AML-193 (cell line): ENCODE measurements at places on chromosomes 12 and 14.
A peak's percentile ranks its signal among the peaks of the same experiment; 100 is the strongest.

DNA sequence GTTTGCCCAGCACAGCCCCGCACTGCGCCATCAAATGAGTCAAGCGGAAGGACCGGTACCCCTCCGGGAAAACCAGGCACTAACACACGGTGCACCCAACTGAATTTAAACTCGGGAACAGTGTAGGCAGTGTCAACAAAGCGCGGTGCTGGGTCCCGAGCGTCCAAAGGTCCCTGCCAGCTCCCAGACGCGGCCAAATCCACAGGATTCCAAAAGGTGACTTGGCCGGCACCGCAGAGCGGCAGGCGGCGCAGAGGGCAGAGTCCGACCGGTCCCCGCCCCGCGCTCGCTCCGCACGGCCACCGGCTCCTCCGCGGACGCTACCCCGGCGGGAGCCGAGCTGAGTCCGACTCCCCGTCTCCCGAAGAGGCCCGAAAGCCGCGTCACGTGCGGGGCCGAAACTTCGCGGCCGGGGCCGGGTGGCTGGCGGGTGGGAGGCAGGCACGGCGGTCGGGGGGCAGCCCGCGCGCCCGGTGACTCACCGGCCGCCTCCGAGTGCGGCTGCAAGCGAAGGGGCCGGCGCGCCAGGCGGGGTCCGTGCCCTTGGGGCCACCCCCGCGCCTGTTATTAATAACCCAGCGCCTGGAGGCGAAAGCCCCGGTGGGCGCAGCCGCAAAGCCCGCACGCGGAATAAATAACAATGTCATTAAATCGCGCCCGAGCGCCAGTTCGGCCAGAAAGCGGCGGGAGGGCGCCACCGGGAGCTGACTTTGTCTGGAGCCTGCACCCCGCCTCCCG, 863 bp downstream of the DENND5B start:
- no peak for DNase-seq

DNA sequence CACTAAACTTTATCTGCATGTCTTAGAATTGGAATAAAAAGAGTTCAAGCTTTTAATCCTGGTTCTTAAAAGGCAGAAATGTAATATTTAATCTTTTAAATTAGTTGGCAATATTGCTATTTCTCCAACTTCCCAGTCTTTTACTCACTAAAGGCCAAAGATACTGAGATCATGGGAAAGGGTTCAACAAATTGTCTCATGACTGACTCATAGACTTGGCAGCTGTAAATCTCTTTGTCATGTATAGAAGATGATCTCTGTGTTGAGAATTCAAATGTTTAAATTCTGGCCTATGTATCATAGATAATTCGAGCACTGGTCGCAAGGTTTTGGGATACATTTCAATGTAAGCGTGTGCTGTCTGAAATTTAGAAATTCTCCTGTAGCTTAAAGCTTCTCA, 40.1 kb upstream of the STRAP start:
- no peak for DNase-seq

DNA sequence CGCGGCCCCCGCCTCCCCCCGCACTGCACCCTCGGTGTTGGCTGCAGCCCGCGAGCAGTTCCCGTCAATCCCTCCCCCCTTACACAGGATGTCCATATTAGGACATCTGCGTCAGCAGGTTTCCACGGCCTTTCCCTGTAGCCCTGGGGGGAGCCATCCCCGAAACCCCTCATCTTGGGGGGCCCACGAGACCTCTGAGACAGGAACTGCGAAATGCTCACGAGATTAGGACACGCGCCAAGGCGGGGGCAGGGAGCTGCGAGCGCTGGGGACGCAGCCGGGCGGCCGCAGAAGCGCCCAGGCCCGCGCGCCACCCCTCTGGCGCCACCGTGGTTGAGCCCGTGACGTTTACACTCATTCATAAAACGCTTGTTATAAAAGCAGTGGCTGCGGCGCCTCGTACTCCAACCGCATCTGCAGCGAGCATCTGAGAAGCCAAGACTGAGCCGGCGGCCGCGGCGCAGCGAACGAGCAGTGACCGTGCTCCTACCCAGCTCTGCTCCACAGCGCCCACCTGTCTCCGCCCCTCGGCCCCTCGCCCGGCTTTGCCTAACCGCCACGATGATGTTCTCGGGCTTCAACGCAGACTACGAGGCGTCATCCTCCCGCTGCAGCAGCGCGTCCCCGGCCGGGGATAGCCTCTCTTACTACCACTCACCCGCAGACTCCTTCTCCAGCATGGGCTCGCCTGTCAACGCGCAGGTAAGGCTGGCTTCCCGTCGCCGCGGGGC, at the start of gene FOS:
TSS of gene FOS (plus strand) at position 407 of the 731 bp plus-strand sequence. CDS start at position 562, 155 bp downstream.
- peak; percentile 78 for DNase-seq

DNA sequence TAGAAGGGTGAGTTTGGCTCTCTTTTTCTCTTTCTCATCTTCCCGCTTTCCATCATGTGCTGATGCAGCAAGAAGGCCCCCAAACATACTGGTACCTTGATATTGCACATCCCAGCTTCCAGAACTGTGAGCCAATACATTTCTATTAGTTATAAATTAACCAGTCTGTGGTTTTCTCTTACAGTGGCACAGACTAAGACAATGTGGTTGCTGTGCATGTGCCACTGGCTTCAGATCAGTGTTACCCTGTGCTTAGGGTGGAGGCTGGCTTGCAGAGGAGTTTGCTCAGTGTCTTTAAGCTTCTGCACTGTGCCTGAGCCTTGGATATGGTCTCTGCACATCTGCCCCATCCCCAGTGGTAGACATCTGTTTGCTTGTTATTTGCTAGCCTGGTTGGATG, 5.5 kb downstream of the IFI27L2 start:
- DNase-seq = no peak

DNA sequence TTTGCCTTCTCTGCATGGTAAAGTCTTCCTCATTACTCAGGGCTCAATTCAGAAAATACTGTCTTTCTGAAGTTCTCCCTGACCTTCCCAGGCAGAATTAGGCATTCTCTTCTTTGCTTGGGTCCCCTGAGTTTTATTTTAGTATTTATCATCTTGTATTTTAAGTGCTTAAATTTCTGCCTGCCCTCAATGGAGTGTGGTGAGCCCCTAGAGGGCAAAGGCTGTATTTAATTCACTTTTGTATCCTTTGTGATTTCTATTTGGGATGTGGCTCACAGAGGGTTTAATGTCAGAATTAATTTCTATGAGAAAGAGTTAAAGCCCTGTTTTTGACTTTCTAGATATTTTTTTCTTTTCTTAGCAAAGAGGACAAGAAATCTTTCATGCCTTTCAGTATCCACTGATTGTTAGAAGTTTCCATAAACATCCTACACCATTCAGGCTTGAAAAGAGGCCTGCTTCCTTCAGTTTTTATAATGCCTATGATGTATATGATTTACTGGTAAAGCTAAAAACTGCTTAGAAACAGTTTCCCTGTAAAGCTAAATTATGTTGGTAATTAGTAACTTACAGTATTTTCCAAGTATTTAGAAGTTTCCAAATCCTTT, 55.6 kb upstream of the PTPRB start:
- no peak for DNase-seq

DNA sequence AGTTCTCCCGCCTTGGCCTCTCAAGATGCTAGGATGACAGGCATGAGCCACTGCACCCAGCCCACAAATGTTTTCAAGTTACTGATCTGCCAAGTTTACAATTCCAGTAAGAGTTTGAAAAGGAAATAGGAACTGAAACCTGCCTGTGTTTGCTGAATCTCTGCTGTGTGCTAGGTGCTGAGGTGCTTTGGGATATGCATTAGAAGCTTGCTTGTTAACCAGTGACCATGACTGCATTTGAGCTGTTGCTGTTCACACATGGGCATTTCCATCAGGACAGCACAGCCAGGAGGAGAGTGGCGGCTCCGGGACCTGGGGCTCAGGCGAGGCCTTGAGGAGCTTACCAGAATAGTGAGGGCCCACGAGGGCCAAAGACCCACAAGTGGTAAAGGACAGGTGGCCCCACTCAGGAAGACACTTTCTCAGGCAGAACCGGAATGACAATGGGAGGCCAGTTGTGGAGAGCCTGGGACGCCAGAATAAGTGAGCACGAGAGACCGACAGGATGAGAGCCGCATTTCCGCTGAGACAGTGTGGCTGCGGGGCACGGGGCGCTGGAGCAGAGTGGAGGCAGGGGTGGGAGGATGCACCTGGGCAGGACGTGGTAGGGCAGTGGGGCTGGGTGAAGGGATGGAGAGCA, 54.5 kb upstream of the MMP17 start:
- no peak for DNase-seq

DNA sequence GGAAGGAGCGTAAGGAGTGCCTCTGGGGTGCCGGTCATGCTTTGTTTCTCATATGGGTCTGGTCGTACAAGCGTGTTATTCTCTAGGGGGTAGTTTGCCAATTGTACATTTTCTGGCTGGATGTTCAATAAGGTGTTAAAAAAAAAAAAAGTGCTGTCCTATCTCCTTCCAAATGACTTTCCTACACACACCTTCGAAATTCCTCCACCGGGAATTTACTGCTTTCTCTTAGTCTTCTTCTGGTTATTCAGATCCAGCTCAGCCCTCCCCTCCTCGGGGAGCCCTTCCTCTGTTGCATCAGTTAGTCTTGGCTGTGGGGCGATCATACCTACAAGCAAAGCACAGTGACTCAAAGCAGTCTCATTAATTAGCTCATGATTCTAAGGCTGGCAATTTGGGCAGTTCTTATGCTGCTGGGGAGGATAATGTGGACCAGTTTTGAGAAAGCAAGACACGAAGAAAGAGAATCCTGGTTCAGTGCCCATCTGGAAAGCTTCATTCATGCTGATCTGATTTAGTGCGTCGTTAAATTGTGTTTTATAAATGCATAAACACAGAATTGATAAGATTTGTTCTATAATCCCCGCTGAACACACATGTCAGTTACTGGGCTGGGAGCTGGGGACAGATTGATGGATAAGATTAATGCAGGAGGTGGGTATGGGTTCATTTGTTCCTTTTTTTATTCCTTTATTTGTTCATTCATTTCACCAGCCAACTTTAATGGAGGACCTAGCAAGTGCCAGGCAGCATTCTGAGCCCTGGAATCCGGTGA, 9.2 kb upstream of the CLMN start:
- DNase-seq = no peak

GRCh38 chr12:12673296-12673695, 22.7 kb downstream of the GPR19 start:
- no peak for DNase-seq

DNA sequence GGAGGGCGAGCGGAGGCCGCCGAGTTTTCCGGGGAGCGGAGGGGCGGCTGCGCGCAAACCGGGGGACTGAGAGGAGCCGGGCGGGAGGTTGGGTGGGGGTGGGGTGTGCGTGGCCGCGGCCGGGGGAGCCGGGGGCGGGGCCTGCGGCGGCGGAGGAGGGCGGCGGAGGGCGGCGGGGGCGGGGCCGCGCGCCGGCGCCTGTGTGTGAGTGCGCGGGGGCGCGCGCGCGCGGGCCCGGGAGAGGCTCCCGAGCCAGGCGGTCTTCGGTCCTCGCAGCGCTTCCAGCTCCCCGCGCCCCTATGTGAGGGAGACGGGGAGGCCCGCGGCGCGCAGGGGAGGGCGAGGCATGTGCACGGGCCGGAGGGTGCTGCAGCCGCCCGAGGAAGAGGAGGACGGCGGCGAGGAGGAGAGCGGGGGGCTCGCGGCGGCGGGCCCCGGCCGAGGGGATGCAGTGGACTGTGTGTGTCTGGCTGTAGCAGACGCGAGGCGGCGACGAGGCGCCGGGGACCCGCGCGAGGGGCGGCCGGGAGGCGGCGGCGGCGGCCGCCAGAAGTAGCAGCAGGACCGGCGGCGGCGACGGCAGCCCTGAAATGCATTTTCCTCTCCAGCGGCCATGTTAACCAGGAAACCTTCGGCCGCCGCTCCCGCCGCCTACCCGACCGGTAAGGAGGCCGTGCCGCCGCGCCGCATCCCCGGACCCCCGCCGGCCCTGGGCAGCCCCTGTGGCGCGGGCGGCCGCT, at the start of gene DYRK2:
TSS of gene DYRK2 (plus strand) at position 225 of the 740 bp plus-strand sequence. CDS start at position 614, 389 bp downstream.
- peak; percentile 14 for DNase-seq

GRCh38 chr12:11875414-11875935, 195.3 kb upstream of the BCL2L14 start:
- no peak for DNase-seq

GRCh38 chr14:92456215-92457015, 57.2 kb upstream of the RIN3 start:
- DNase-seq = peak; percentile 47
